Kasumi-1 (cell line): ENCODE measurements at places on chromosomes 3 and 15.

GRCh38 chr15:85609492-85609891 is 185.2 kb downstream of the KLHL25 start:
- no peak for DNase-seq

GRCh38 chr15:39498629-39499028 is 82.2 kb upstream of the THBS1 start:
- no peak for DNase-seq

DNA sequence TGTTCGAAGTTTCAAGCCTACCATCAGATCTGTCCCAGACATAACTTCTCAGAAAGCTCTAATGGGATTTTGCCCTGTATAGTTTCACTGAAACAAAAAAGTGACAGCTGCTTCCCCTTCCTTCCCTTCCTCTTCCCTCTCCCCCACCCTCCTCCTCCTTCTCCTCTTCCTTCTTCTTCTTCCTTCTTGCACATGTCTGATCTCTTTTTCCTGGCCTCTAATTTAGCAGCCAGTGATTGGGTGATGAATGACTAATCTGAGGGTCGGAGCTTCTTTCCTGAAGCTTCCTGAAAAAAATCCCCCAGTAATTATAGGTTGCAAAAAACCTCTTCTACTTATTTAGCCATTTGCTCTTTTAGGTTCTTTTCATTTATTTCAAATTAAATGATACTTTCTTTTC is 168.7 kb downstream of the POTEB3 start:
- no peak for DNase-seq

- DNase-seq: no peak
Measured at GRCh38 chr3:16461463-16462245, 51.8 kb downstream of the RFTN1 start.

DNA sequence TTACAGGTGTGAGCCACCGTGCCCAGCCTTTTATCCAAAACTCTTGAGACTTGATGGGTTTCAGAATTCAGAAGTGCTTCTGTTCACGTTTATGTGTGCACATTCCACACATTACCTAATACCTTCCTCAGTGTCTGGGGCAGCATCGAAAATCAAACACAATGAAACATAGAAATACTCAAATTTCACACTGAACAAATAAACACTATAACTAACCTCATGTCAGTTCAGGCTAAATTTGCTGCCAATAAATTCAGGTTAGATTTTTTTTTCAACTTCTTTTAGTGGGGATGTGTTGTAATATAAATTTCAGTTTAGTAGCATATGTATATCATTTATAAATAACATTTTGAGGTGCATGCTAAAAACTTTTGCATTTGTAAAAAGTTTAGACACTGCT is 2.8 kb downstream of the EIF2AK4 start:
- DNase-seq: no peak

DNA sequence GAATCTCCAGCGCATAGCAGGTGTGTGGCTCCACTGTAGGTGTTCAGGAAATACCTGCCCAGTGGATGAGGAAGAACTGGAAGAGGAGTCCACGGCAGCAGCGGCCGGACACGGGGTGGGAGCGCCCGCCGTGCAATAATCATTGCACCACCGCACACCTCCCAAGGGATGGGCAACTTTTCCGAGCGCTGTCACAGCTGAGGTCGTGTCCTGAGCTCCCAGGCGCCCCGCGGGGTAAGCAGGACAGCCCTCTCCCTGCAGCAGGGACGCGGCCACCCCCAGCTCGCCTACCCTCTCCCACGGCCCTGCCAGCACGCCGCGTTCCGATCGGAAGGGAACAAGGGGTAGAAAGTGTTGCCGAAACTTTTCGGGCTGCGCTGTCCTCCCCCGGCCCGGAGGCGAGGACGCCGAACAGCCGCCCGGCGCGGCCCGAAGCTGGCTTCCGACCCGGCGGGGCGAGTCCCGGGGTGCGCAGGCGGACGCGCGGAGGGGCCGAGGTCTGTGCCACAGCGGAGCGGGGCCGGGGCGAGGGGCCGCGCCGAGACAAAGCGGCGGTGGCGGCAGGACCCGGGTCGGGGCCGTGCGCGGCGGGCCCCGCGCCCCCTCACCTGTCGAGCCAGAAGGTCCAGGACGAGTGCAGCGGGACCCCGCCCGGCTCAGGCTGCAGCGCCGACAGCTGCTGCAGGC is 475 bp downstream of the EIF4E3 start:
- no peak for DNase-seq

DNA sequence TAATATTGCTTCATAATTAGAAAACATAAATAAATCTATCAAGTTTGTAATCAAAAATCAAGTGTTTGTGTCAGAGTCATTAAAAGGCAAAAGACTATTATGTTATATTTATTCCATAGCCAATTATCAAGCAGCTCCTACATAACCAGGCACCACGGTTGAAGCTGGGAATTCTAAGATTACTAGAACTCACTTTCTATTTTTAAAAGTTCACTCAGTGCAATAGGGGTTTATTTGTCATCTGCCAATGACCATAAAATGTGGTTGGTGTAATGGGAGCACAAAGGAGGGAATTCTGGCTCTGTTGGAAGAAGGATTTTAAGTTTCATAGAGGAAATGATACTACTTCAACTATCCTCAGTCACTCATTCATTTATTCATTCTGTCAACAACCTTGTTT is 57.7 kb downstream of the TRIM69 start:
- DNase-seq: no peak
